ENCODE measurements at places on chromosomes 13 and 19.
A peak's percentile ranks its signal among the peaks of the same experiment; 100 is the strongest.

- no peak for DNase-seq
Measured at GRCh38 chr13:39253774-39254173, 215.5 kb downstream of the NHLRC3 start.

- DNase-seq, result no peak
Measured at GRCh38 chr19:12085074-12085818, 20.7 kb downstream of the ZNF844 start.

DNA sequence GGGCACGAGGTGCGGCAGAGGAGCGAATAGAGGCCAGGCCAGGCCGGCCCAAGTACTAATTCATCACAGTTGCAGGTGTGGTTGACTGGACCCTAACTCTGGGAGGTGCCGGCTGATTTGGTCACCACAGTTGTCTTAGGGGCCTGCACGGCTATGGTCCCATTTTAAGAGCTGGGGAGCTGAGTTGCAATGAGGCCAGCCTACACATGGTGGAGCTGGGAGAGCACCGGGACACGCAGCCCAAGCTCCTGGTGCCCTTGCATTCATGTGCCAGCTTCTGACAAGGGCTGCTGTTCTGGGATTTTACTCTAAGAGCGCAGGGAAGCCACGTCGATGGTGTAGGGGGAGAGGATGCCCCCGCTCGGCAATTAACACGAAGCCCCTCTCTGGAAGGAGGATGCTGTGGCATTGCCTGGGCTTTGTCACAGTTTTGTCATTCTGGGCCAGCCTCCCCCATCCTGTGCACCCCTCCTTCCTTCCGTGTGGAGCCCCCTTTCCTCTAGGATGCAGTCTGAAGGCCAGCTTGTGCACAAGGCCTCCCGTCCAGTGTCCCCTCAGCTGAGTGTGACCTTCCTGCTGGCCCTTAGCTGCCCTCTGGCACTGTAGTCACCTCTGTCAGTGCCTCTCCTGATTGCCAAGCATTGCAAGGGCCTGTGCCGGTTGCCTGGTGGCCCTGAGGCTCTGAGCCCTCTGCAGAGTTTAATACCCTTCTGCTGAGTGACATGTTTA lies 109.4 kb upstream of the C1QTNF9B start:
- no peak for DNase-seq

DNA sequence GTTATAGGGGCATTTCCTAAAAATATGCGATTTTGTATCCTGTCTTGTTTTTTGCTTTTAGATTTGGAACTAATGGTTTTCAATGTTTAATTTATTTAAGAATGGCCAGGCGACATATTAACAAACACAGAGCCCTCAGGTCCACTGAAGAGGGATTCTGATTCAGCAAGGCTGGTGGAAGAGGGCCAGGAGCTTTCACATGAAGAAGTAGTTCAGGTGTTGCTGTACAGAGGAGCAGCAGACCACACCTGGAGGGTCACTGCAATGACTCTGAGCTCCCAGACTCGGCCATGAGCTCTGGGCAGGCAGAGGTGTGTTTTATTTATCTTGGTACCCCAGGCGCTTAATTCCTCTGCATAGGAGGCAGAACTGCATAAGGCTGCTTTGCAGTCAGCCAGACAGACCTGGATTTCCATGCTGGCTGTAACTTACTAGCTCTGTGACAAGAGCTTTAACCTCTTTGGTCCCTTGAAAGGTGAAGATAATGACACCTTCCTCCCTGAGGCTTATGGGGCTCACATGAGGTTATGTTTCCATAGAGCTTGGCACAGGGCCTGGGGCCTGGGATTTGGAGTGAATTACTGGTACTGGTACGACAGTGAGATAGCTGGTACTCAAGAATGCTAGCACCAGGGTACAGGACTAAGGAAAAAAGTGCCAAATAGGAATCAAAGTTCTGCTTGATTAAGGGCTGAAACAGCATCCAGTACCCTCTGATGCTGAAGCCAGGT lies 184.7 kb downstream of the OXGR1 start:
- DNase-seq, result no peak

DNA sequence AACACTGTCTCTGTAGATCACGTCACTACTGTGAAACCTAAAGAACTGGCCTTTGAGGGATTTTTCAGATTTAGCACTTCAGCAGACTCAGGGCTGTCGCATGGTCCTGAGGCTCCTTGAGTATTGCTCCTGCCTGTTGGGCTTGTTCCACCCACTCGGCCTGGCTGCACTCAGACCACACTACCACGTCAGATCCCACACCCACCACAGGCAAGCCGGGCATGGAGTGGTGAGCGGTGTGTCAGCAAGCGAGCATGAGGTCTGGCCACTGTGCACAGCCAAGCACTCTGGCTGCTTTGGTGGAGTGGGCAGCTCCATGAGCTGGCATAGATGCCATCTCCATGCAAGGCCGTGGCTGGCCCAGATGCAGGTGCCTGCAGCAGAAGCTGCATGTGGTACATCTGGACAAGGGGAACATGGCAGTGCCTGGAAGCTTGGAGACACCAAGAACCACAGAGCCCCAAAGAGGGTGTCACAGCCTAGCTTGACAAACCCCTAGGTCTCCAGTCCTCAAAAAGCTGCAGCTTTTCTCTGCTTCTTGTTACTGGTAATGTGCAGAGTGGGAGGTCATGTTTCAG lies 9.4 kb upstream of the IGFL1 start:
- DNase-seq, result no peak

DNA sequence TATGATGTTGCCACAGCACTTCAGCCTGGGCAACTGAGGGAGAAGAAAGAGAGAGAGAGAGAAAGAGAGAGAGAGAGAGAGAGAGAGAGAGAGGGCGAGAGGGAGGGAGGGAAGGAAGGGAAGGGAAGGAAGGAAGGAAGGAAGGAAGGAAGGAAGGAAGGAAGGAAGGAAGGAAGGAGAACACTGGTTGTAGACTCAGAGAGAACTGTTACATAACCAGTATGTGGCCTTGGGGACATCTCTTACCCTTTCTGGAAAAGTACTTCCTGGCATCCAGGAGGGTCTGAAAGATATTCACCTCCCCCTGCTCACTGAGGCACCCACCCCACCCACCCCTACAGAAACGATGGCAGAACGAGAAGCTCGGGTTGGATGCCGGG lies 2.7 kb upstream of the ARHGEF1 start:
- DNase-seq, result no peak

- DNase-seq, result no peak
Measured at GRCh38 chr19:32287086-32287485, 58.3 kb upstream of the ZNF507 start.

DNA sequence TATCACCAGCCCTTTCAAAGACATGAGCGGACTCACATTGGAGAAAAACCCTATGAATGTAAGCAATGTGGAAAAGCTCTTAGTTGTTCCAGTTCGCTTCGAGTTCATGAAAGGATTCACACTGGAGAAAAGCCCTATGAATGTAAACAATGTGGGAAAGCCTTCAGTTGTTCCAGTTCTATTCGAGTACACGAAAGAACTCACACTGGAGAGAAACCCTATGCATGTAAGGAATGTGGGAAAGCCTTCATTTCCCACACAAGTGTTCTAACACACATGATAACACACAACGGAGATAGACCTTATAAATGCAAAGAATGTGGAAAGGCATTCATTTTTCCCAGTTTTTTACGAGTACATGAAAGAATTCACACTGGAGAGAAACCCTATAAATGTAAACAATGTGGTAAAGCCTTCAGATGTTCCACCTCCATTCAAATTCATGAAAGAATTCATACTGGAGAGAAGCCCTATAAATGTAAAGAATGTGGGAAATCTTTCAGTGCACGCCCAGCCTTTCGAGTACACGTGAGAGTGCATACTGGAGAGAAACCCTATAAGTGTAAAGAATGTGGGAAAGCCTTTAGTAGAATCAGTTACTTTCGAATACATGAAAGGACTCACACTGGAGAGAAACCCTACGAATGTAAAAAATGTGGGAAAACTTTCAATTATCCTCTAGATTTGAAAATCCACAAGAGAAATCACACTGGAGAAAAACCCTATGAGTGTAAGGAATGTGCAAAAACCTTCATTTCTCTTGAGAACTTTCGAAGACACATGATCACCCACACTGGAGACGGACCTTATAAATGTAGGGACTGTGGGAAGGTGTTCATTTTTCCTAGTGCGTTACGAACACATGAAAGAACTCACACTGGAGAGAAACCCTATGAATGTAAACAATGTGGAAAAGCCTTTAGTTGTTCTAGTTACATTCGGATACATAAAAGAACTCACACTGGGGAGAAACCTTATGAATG lies 17.6 kb downstream of the ZNF791 start:
- DNase-seq, result no peak

GRCh38 chr19:53989600-53990533 lies 1.6 kb upstream of the CACNG6 start:
- DNase-seq, result no peak

DNA sequence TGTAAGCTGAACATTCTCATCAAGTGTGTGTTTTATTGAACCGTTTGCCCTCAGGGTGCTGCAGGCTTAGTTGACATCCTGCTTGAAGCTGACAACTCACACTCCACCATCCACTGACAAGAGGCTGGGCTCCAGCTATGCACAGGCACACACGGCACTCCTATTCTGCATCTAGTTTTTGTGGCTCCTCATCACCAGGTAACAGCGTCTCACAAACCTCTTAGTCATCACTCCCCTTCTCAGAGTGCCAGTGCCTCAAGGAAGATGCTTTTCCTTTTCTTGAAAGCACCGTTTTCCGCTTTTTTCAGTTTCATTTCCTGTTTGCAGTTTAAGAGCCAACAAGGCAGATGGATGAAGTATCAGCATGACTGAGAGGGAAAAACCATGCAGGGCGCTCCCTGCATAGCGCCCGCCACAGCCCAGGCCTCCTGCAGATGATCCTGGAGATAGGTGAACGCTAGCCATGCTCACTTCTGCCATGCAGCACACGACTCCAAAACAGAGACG lies 491.2 kb downstream of the COG6 start:
- DNase-seq, result no peak

DNA sequence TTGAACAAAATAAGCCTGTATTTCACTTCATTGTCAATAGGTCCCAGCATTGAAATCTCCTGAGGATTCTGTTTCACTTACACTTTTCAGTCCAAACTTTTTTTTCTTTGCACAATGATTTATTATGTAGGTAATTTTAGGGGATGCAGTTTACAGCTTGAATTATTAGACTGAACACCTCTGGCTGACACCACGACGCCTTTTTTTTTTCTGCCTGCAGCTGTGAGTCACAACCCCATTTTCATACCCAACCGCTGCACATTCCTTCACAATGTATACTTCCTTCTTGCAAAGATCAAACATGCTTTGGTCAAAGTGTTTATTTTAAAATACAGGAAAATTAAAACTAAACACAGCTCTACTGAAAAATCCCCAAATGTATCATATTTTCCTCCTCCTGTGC lies 11.4 kb downstream of the ZIC2 start:
- no peak for DNase-seq

- no peak for DNase-seq
Measured at GRCh38 chr13:36360903-36361302, 14.7 kb upstream of the SPART start.

- no peak for DNase-seq
Measured at GRCh38 chr13:103288114-103288513, 221.9 kb upstream of the SLC10A2 start.

DNA sequence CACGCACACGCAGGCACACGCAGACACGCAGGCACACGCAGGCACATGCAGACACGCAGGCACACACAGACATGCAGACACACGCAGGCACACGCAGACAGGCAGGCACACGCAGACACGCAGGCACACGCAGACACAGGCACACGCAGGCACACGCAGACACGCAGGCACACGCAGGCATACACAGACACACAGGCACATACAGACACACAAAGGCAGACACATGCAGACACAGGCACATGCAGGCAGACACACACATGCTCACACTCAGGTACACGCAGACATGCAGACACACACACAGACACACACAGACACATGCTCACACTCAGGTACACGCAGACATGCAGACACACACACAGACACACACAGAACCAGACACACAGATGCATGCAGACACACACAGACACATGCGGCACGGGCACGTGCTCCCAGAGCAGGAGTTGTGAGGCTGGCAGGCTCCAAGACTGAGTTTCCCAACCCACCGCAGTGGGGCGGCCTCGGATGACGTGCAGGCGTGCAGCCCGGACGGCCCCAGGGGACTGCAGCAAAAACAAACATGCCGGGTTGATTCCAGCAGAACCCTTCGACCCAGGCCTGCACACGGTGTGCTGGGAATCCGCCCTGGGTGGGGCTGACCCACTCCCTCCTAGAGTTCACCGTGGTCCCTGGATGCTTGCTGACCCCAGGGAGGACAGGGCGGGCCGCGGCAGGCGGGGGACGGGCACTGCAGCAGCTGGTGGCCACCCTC lies 100.0 kb downstream of the GADD45B start:
- no peak for DNase-seq

DNA sequence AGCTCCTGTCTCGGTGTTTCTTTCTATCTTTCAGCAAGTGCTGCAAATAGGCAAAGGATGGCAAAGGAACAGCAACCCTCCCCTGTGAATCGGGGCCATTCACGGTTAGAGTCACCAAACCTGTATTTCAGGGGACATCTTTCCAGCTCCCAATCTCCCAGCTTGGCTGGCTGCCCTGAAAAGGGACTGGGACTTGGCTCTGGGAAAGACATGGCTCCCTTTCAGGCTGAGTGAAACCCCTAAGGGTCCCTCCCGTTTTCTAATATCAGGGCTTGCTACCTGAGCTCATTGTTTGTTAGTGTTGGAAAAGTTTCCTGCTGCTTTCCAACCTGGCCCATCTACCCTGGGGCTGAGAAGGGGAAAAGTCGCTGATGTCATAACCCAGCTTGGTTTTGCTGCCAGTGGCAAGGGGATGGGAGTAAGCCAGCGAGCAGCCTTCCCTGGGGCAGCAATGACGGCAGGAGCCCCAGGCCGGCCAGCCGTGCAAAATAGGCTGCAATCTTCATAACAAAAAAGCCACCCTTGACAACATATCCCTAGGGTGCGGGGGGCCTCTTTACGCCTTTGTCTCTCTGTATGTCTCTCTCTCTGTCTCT lies 29.9 kb downstream of the SERP2 start:
- no peak for DNase-seq

DNA sequence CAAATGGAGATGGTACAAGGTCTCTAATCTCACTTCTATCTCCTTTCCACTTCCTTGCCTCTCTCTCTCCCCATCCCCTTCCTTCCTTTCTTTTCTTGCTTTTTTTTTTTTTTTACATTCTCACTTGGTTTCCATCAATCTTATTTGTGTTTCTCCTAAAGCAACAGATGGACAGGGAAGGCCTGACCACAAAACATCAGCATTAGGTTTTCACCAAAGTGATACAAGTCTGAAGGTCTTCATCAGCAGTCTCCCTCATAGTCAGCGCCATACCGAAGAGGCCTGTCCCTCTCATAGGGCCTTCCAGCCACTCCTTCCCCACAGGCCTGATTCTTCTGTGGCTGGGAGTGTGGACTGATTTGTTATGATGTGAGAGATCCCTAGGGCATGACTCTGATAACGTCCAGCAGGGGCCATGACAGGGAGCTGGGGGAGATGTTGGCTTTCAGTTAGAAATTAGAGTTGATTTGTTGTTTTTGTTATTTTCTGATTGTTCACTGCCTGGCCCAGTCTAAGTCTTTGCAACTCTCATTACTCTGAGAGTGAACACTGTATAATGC lies 158.7 kb downstream of the SLC7A1 start:
- no peak for DNase-seq

- DNase-seq, result no peak
Measured at GRCh38 chr13:41312176-41312500, 1.1 kb downstream of the NAA16 start.

GRCh38 chr13:112859817-112860190 lies 109.2 kb upstream of the MCF2L start:
- no peak for DNase-seq

- DNase-seq, result peak; percentile 29
Measured at GRCh38 chr19:1650650-1651567, 1.5 kb downstream of the TCF3 start.

GRCh38 chr13:101930331-101930730 lies 471.5 kb downstream of the FGF14 start:
- no peak for DNase-seq

GRCh38 chr13:85170372-85170771 lies 628.8 kb downstream of the SLITRK6 start:
- no peak for DNase-seq

Measured in stimulated activated CD8-positive, alpha-beta memory T cell treated with anti-CD3 and anti-CD28 coated beads, Interleukin-15, amount 100 ng/mL, for 24 hours (primary cell).